ENCODE measurements at places on chromosomes 16 and 17.

DNA sequence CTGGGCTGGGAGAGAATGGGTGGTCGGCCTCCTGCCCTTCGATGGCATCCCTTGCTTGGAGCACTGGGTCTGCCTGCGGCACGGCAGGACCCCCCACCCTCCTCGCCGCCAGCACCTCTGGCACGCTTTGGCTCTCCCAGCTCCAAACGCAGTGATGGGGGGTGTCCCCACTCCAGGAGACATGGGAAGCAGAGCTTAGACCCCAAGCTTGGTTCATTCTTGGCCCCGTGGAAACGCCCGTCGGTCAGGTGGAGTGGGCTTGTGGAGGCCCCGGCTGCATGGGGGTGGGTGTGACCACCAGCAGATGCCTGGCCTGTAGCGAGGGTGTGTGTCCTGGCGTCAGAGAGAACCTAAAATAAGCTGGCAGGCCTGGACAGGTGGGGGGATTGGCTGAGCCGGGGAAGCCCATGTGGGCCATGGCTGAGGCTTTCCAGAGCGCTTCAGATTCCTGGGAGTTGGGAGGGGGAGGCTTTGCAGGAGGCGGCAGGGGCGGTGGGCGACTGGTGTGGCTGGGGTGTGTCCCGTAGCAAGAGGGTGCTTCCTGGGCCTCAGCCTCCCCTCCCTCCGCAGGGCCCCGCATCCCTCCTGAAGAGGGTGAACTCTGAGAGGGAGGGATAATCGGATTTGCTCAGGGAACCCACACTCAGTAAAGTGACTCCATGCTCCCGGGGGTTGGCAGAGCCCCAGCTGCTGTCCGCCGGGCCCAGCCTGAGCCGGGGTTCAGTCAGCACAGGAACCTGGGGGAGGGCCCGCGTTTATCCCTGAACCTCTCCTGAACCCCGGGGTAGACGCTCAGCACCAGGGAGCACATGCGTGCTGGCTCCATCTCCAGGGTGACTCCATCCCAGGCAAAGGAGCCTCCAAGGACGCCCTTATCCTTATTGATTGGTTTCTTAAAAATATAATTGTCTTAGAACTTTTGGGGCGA lies 3.4 kb downstream of the CACNA1H start:
- no peak for DNase-seq

DNA sequence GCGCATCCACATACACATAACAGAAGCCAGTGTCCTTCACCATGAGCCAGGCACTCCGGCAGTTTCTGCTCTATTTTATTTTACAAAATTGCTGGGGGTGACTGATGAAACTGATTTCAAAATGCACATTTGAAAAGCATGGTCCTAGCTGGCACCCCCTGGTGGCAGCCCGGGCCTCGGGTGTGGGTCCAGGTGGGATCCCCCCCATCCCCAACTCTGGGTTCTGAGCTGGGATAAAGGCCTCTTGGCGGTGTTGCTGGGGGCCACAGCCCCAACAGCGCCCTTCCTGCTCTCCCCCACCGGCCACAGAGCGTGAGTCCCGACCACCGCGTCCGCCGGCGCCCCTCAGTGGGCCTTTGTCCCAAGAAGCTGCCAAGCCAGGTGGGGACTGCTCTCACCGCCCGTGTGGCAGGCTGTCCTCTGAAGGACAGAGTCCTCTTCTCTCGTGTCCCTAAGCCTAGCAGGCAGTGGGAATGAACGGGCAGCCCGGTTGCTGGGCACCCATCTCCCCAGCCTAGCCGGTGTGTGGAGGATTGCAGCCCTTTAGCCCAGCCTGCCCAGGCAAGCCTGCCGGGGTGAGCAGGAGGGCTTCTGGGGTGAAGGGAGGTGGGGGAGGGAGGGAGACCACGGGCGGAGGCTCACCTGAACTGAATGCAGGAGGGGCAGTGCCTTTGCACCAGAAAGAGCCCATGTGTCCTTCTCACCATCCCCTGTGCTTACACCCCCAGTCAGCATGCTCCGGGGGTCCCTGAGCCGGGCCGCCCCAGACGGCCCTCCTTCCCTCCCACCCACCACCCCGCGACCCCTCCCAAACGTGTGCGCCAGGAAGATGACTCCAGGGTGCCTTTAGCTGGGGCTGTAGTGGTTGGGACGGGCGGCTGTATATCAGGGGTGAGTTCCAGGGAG lies 898 bp downstream of the SNAI3 start:
- DNase-seq = no peak

GRCh38 chr17:44767493-44767892 lies 8.7 kb downstream of the ADAM11 start:
- DNase-seq = no peak

GRCh38 chr16:11356573-11357331 lies 11.5 kb downstream of the RMI2 start:
- no peak for DNase-seq

DNA sequence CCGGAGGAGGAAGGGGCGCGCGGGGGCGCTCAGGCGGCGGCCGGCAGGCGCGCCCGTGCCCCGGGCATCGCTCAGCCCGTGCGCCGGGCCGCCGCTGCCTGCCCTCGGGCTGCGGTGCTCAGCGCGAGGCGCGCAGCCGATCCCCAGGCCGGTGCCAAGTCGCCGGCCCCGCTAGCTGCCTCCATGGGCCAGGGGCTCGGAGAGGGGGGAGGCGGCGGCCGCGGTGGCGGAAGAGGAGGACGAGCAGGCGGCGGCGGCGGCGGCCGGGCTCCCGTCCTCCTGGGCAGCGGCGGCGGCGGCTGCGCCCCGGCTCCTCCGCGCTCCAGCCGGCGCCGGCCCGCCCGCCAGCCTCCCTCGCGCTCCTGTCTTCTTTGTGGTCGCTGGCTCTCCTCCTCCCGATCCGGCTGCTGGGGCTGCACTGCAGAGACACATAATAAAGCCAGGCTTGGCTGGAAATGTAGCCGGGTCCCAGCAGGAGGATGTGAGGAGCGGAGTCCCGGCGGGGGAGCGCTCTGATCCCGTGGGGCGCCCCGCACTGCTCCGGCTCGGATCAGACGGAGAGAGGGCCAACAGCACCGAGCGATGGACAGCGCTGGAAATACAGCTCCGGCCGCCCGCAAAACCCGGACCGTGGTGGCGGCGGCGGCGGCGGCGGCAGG lies 889 bp upstream of the ZNF423 start:
- DNase-seq = no peak

- DNase-seq = no peak
Observed at GRCh38 chr17:52823155-52823554, 664.6 kb upstream of the CA10 start.

DNA sequence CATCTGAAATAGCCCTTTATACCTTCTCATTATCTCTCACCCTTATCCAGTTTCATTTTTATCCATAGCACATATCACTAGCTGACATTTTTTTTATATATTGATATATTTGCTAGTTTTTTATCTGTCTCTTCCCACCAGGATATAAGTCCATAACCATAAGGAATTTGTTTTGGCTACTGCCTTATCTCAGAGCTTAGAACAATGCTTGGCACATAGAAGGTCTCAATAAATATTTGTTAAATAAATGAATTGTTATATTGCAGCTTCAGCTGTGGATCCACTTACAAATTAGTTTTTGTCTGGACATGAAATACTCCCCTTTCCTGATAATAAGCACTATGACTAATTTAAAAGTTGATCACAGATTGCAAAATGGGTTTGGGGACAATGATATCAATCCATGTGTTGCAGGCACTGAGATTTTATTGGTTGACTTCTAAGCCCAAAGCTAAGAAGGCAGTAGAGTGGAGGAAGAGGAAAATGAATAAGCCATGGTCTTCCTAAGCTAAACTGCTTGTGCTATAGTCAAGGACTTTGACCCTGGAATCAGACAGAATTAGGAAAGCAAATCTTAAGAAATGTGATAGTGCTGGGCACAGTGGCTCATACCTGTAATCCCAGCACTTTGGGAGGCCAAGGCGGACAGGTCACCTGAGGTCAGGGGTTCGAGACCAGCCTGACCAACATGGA lies 31.9 kb upstream of the YPEL2 start:
- DNase-seq = no peak

DNA sequence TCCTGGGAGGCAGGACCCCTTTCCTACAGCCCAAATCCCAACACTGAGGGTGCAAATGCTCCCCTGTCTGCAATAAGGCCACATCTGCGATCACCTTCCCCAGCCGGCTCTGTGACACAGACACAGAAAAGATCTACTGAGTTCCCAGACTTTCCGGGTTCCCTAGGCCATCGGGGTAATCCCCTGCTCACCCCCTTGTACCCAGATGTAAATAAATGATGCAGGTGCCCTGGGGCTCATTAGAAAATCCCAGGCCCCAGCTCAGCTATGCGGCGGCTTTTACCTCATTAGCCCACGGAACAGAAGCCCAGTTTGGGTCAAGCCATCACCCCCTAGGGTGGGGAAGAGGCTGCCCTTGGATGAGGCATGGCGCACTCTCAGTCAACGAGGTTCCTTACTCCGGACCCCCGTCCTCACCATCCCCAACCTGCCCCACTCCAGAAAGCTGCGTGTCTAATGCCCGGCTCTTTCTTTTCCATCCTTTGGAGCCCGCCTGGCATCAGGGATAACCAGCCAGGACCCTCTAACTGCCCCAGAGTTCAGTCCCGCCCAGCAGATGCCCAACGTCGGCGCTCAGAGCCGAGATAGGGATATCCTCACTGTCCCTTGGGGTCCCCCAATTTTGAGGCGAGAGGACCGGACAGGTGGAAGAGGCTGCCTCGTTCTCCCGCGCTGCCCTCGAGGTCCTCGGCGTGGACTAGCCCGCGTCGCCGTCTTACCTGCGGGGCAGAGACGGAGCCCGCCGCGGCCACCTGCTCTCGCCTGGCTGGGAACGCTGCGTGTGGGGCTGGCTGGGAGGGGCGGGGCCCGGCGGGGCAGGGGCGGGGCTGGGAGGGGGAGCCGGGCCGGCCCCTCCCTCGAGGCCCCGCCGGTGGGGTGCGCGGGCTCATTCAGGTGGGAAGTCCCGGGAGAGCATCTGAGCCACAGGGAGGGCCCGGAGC lies at the start of gene ZNF385C:
Gene ZNF385C (minus strand): TSS at position 783 of the 941 bp plus-strand sequence. CDS start 35,417 bp downstream, outside the sequence.
- no peak for DNase-seq

DNA sequence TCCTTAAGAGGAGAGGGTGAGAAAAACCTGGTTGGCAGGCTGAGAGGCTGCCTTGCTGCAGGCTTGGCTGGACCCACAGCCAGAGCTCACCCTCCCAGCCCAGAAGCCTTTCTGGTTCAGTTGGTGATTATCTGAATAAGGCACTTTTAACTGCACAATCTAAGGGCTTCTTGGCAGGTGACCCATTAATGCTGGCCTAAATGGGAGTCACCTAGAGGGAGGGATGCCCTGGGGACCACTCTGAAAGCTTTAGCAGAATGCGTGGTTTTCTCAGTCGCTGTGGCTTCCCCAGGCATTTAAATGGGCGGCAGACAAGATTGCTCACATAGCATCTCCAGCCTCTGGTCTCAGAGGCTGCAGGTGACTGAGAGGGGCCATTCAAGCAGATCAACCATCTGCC lies 33.2 kb upstream of the SHISA9 start:
- DNase-seq = no peak

GRCh38 chr16:72961115-72961832 lies 86.7 kb downstream of the ZFHX3 start:
- no peak for DNase-seq

DNA sequence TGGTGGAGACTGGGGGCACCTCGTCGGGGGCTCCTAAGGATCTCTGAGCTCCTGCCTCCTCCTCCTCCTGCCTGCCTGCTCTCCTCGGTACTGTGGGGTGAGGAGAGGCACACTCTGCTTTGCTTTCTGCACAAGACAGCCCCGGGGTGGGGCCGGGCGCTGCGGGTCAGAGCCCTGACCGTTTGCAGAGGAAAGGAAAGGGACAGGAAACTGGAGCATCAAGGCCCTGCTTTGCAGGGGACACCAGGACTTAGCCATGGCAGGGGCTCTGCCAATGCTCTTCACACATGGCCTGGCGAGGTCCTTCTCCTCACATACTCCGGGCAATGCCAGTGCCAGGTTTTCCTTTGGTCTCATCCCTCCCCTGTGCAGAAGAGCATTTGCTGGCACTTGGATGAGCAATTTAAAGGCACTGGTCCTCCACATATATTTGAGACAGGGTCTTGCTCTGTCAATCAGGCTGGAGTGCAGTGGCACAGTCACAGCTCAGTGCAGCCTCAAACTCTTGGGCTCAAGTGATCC lies 23.8 kb upstream of the DOC2B start:
- no peak for DNase-seq

DNA sequence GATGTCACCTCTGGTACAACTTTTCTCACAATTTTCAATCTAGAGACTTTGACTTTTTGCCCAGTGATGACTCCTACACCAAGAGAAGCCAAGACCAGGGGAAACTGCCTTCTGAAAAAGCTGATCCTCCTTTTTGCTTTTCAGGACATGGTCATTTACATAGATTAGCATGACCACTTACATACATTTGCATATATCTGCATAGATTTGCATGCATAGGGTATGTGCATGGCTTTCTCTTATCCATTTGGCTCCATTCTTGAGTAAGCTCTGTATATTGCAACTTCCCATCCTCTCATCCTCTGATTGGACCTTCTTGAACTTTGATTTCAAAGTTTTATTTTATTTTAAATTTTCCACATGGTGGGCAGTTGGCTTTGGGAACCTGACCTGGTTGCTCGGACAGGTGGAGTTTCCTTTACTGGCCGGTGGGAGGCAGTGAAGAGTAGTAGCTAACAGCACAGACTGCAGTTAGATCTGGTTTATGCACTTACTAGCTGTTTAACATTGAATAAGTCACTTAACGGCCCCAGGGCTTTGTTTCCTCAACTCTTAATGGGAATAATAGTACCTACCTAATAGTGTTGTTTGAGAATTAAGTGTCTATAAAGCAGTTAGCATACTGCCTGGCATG lies 92.9 kb downstream of the GPR139 start:
- no peak for DNase-seq

DNA sequence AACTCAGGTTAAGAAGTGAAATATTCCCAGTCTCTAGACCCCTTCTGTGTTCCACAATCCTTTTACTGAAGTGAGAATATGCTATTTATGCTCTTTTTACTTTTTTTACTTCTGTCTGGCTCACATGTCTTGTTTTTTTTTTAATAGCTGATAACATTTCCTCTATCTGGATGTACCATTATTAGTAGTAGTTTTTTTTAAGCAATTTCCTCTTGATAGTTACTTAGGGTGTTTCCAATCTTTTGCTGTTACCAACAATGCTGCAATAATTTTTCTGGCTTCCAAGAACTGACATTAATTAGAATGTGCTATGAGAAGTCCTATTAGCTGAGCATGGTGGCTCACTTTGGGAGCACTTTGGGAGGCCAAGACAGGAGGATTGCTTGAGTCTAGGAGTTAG lies 32.0 kb downstream of the KSR1 start:
- DNase-seq = no peak

- DNase-seq = peak; percentile 28
Observed at GRCh38 chr17:78013683-78014467, 55.4 kb downstream of the TNRC6C start.

GRCh38 chr17:42405076-42405475 lies 16.8 kb upstream of the STAT3 start:
- DNase-seq = no peak

DNA sequence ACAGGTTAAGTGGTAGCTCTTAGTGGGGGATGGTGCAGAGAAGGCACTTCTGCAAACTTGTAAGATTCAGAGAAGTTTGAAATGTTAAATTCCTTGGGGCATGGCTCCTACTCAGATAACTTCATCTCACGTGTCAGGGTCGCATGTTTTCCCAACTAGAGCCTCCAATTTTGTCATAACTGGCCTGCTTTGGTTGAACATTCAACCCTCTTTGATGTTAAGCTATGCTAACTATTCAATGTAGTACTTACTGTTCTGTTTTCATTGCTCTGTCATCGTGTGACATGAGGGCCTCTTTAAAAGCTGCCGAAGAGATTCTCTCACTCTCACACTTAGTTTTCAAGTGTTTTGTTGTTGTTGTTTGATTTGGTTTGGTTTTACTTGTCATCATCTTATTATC lies 280.8 kb downstream of the CDH11 start:
- no peak for DNase-seq

All from activated CD4-positive, CD25-positive, alpha-beta regulatory T cell treated with anti-CD3 and anti-CD28 coated beads, Interleukin-2, amount 50 U/mL, for 16 hours (primary cell).